ENCODE measurements at places on chromosomes 13 and 19.

GRCh38 chr19:49157445-49158224 lies at the start of gene TRPM4:
TRPM4 (plus strand) TSS chr19:49157792; CDS start chr19:49157867, 75 bp downstream.
- no peak for DNase-seq

DNA sequence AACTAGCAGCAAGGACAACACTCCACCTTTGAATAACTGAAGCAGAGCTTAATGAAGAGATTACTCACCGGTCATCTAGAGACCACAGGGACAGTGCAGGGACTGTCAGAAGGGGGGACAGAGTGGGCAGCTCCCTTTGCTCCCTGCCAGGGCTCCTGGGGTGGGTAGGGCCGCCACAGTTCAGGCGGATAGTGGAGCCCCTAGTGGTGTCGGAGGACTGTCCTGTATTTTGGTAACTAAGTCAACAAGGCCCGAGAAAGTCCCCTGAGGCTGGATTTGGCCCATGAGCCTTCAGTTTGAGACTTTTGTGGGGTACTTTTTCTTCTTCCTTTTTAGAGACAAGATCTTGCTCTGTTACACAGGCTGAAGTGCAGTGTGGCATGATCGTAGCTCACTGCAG lies 44.6 kb downstream of the GJA3 start:
- no peak for DNase-seq

DNA sequence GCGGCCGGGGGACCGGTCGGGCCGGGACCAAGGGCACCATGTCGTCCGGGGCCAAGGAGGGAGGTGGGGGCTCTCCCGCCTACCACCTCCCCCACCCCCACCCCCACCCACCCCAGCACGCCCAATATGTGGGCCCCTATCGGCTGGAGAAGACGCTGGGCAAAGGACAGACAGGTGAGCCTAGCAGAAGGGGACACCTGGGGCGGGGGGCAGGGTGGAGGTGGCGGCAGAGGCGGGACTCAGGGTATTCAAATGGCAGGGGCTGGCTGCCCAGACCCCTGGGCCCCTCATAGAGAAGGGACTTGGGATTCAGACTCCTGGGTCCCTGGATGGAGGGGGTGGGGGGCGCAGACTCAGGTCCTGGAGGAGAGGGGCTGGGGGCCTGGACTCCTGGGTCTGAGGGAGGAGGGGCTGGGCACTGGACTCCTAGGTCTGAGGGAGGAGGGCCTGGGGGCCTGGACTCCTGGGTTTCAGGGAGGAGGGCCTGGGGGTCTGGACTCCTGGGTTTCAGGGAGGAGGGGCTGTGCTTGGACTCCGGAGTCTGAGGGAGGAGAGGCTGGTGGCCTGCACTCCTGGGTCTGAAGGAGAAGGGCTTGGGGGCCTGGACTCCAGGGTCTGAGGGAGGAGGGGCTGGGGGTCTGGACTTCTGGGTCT lies 735 bp downstream of the BRSK1 start:
- peak; percentile 35 for DNase-seq

DNA sequence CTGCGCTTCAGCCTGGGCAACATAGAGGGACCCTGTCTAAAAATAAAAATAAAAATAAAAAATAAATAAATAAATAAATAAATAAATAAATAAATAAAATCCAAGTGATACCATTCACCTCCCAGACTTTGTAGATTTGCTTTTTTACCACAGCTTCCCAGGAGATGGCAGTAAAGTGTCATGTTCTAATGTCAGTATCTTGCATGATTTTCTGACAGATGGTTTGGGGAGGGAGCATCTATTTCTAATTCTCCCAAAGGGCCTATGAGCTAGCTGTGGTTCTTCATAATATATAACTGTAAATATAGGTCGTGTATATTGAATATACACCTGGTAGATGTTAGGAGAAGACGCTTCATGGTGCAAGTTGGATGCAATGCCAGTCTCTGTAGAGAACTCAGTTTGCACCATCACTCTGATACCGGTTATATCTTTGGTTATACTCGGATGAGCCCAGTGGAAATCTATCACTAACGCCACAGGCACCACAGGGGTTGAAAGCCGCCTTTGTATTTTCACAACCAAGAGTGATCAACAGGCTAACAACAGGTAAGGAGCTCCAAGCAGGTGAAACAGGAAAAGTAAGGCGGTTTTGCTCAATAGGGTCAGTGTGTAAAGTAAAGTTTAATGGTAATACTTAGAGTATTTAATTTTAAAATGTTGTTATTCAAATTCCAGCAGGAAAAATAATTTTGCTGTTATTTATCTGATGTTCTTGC lies 13.9 kb downstream of the APLP1 start:
- DNase-seq = peak; percentile 80

GRCh38 chr13:65940720-65941119 lies 1289.4 kb downstream of the PCDH9 start:
- DNase-seq = no peak

- DNase-seq = no peak
These were observed 438 bp downstream of the PRKCSH start for GRCh38 chr19:11435833-11436313.

DNA sequence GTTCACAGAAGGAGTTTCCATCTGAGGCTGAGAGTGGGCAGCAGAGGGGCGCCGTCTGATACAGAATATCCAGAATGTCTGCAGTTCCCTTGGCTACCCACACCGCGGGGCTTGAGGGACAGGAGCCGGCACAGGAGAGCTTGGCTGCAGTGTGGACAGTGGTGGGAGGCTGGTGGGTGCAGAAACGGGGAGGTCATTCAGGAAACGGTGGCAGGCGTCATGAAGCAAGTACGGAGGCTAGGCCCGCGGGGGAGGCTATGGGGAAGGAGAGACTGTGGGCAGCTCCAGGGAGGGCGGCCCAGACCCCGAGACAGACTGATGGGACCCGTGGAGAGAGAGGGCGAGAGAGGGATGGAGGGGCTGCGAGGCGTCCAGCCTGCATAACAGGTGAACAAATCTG lies 55.2 kb upstream of the UQCRFS1 start:
- DNase-seq = no peak

DNA sequence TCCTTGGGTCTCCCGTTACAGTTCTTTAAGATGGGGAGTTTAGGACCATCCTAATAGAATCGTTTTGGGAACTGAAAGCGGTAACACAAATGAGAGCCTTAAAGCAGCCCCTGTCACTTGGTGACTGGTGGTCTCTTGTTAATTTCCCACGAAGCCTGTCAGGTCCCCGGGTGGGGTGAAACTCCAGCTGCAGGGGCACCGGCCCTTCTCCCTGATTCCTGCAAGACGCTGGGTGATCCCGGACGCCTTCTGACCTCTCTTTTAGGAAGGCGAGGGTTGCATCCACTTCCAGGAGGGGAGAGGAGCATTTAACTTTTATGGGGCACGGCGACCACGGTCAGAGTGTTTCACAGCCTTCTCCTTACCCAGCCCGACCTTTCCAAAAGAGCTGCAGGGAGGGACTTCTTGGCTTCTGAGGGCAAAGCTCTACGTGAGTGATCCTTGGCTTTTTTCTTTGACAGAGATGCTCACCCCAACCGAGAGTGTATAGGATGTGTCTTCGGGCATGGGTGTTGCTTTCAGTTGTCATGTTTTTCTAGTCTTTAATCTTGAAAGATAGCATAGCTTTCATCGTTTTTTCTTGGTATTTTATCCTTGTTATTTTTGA lies 688 bp downstream of the ZNF225 start:
- DNase-seq = no peak

DNA sequence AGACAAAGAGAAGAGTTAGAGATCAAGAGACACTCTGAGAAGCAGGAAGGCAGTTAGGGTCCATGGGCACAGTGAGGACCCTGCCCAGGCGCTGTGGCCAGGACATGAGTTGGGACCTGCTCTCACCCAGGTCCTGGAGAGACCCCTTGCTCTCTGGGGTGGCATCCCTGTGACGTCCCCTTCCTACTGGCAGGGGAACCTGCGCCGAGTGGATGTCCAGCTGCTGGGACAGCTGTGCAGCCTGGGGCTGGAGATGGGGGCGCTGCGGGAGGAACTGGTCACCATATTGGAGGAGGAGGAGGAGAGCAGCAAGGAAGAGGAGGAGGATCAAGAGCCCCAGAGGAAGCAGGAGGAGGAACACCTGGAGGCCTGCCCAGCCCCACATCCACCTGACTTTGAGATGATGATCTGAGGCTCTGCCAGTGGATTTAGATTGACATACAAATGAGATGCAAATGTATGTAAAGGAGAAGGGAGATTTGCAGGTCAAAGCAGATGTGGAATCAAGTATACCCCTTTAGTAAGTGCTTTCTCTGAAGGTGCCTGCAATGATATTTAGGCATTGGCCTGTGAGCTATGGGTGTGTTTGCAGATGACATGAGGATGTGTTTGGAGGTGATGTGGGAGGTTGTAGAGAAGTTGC lies 978 bp downstream of the ERICH4 start:
- no peak for DNase-seq

GRCh38 chr19:10290876-10291553 lies 1.3 kb downstream of the ICAM5 start:
- DNase-seq = no peak

- peak; percentile 71 for DNase-seq
These were observed 10.1 kb downstream of the AP2S1 start for GRCh38 chr19:46840498-46840942.

- peak; percentile 43 for DNase-seq
These were observed 119.5 kb downstream of the EFNB2 start for GRCh38 chr13:106415971-106416370.

DNA sequence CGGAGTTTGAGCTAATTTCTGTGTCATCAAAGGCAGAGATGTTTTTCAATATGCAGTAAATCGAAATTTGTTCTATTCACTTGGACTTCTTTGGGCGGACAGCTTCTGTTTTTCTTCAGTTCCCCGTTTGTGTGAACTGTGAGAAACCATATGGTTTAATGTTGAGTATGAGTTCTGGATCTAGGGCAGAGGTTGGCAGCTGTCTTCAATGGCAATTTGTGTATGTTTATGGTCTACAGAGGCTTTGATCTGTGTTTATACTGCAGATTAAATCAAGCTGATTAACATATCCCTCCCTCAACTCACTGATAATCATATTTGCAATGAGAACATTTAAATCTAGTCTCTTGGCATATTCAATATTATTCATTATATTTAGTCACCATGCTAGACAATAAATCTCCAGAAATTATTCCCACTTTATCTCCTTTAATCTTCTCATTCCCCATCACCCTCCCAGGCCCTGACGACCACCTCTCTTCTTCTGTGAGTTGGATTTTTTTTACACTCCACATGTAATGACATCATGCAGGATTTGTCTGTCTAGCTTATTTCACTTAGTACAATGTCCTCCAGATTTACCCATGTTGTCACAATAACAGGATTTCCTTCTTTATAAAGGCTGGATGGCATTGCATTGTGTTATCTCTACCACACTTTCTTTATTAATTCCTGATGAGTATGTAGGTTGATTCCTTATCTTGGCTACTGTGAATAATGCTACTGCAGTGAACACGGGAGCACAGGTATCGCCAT lies 9.0 kb downstream of the ZNF331 start:
- DNase-seq = no peak

DNA sequence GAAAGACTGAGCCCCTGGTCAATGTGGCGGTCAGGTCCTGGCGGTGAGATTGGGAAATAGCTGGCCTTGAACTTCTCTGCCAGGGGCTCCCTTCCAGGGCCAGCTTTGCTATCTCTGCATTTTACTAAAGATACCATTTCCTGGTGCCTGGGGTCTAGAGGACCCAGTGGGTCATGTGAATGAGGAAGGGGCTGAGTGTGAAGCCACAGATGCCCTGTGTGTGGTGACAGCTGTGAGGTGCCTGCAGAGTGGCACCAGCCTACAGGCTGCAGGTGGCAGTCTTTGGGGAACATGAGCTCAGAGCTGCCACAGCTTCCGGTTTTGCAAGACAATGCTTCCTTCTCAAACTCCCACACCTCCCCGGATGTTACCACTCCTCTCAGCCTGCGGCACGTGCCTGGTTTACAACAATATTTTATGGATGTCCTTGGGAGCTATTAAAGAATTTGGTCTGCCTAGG lies 5.2 kb upstream of the MLNR start:
- DNase-seq = peak; percentile 16

DNA sequence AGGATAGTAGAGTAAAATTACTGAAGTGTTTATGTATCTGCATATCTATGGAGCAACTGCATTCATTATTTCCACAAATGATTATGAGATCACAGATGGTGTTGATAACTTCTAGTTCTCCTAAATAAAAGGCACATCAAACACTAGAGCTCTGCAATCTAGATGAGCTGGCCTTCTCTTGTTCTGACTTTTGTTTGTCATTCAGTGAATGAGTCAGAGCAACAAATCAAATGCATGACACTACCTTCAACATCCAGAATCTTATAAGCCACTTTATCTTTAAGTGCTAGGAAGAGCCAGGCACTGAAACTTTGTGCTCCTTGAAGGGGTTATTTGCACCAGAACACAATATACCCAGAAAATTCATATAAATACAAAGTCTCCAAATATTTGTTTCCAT lies 456.0 kb downstream of the PCDH17 start:
- DNase-seq = no peak

DNA sequence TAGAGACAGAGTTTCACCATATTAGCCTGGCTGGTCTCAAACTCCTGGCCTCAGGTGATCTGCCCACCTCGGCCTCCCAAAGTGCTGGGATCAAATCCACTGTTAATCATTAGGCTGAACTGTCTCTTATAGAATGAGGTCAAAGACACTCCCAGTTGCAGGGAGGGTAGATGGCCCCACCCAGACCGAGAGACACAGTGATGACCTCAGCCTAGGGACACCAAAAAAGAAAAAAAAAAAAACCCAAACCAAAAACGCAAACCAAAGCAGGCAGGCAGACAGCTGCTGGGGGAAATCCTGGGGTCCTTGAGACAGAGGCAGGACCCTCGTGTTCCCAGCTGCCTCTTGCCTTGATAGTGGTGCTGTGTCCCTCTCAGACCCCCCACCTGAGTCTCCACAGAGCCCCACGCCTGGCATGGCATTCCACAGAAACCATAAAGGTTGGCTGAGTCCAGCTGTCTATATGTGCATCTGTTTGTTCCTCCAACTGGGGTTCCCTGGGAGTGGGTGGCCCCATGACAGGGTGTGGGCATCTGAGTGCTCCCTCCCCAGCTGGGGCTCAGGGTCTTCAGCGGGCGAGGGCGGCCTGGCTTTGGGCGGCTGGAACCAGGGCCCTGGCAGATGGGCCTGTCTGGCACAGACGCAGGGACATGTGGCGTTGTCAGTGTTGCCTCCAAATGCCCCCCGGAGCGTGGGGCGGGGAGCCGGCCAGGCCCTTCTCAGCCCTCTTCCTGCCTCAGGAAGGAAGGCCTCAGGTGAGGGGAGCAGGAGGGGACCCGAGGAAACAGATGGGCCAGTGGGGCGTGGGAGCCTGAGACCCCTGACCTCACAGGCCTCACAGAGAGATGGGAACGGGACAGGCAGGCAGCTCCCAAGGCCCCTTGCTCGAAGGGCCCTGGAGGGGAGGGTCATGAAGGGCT lies 5.2 kb downstream of the DAND5 start:
- DNase-seq = no peak

DNA sequence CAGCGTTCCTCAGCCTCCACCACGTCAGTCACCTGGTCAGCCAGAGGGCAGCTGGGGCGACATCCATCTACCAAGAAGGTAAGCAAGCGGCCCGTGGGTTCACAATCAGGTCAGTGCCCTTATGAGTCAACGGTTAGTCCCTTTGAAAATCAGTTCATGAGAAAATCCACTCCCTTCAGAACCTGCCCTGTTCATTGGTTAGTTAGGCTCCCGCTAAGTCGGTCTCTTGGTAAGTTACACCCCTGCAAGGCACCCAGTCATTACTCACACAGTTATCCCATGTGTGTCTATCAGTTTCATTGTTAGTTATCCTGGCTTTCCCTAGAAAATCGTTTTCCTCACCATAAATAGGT lies 564 bp downstream of the SIGLECL1 start:
- DNase-seq = no peak

GRCh38 chr19:10079031-10079453 lies 7.1 kb upstream of the SHFL start:
- DNase-seq = no peak

- DNase-seq = peak; percentile 30
These were observed 344.6 kb downstream of the DNAJC15 start for GRCh38 chr13:43368003-43368402.

GRCh38 chr13:41411522-41411921 lies 45.8 kb upstream of the RGCC start:
- peak; percentile 57 for DNase-seq
